ENCODE measurements at places on chromosomes 3 and 15.

DNA sequence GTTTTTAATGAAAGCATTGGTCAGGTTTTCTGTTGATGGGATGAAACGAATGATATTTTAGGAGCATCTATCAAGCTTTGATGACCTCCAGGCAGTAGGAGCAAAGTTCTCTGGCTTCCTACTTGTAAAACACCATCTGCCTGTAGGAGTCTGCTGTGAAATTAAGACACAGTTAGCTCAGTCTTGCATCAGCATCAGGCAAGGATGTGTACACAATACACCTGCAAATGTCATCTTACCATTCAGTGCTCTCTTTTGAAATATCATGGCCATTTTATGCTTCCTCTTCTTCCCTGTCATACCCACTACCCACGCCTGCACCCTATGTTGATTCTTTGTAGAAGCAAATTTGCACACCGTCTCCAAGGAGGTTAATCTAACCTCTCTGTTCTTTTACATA, 38.2 kb downstream of the B3GALNT1 start:
- no peak for DNase-seq

- DNase-seq: no peak
Observed at GRCh38 chr3:13338996-13339395, 81.1 kb downstream of the NUP210 start.

GRCh38 chr3:157782236-157782635, 279.0 kb upstream of the VEPH1 start:
- DNase-seq: no peak

DNA sequence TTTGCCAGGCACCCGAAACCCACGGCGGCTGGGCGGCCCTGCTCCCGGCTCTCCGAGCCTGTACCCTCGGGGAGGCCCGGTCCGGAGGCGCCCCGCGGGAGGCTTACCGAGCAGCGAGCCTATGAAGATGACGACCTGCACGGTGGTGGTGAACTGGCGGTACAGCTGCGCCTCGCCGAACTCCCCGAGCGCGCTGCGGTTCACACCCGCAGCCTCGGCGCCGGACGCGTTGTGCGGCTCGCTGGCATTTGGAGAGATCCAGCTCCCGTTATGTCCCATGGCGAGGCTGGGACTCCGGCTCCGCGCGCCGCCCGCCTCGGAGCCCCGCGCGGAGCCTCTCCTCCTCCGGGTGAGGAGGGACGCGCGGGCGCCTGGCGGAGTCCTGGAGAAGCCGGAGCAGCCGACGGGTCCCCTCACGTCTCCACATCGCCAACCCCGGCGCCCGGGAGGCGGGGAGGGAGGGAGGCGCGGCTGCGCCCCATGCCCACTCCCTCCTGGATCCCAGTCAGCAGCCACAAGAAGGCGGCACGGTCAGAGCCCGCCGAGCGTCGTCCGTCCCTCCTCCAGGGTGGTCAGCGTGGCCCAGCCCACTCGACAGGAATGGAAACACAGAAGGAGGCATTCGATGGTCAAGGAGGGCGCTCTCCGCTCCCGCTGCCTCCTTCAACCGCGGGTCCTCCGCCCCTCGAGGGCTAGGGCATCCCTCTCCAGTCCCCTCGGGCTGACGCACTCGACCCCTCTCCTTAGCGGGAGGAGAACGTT, at the start of gene GPR176:
TSS of gene GPR176 (minus strand) at position 519 of the 762 bp plus-strand sequence. CDS start at position 279, 240 bp downstream.
- no peak for DNase-seq

- DNase-seq: no peak
Observed at GRCh38 chr3:32146746-32147211, 40.4 kb downstream of the GPD1L start.

DNA sequence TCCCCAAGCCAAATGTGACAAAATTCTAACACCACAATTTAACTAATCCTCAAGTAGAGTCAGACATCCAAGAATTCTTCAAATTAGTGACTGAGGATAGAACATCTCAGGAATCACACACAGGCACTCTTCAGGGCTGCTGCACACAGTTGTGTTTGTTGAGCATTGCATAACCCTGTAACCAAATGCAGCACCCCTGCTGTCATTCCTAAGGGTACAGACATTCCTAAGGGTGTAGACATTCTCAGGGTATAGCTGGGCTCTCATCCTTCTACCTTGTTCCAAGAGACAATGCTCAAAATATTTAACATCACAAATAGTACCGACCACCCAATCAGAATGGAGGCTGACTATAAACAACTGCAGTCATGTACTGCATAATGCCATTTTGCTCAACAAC, 107.1 kb upstream of the UBE2E2 start:
- no peak for DNase-seq

GRCh38 chr3:8899876-8900460, 63.3 kb downstream of the RAD18 start:
- no peak for DNase-seq

GRCh38 chr3:184377882-184378445, at the start of gene THPO:
THPO (minus strand) TSS chr3:184378207; CDS start chr3:184376259, 1,948 bp downstream.
- no peak for DNase-seq

DNA sequence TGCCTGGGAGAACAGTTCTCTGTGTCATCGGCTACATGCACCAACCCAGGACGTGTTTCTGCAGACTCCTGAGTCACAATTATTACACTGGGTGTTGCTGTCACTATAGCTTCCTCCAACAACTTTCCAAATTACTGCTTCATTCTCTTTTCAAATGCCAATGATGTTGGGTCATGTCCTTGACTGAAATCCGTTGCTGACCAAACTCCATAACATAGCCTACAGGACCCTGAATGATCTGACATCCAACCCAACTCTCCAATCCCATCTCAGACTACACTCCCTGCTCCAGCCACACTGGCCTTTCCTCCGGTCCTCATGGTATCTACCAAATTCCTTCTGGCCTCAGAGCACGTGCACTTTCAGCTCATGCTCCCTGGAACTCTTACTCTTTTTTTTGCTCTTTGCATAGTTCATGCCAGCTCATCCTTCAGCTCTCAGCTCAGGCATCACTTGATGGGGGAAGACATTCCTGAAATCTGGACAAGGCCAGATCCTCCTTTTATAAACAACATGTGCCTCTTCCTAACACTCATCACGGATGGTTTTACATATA, 108.8 kb upstream of the PTPRG start:
- DNase-seq: no peak

DNA sequence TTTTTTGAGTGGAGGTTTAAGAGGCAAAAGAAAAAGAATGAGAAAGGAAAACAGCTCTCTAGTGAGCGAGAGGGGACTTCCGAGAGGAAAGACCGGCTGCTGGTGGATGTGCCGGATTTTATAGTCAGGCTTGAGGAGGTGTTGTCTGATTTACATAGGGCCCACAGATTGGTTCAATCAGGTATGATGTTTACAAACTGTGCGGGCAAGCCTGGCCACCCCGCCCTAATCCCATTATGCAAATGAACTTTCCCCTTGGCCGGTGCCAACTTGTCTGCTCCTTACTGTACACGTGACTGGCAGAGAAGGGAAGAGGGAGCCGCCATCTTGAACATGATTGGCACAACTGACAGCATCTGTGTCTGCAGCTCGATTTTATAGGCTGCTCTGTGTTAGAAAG, 44.7 kb downstream of the FAM43A start:
- DNase-seq: no peak

- DNase-seq: no peak
Observed at GRCh38 chr3:69443457-69443920, 57.6 kb upstream of the FRMD4B start.

DNA sequence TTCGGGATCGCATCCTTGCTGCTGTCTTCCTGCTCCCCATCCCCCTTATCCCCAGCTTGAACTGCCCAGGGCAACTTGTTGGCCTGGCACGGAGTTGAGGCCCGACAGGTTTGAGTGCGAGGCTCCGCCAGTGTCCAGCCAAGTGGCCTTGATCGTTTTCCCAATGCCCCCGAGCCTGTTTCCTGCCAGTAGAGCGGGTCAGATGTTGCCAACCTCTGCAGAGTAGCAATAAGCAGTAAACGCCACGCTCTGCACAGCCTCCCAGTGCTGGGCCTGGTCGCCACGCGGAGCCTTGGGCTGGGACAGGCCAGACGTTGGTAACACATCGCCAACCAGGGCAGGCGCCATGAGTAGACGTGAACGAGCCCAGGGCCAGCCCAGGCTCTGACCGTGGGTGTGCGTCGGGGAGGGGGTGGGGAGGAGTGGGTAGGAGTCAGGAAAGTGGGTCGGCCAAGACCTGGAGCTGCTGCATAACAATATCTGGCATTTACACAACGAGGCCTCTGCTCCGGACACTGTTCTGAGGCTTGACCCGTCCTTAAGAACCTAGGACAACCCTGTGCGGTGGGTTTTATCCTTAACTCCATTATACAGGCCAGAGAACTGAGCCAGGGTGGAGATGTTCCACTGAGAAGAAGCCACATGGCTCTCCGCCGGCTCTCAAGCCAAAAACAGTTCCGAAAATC, 444 bp upstream of the ABHD14A start:
- no peak for DNase-seq

DNA sequence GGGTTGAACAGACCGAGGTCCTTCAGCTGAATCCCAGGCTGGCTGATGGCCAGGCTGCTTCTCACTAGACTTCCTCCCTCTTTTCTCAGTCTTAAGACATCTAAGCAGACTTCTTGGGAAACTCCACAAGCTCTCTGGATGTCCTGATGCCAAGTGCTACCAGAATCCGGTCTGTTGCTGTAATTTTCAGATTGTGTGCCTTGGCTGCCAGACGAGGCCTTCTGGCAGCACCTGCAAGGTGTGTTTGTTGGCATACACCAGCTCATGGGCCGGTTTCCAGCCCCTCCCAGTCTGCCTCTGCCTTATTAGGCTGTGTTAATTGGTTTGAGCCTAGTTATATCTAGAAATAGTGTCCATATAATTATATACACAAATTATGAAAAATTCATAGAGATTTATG, 120.6 kb downstream of the TNIK start:
- no peak for DNase-seq

GRCh38 chr15:92924216-92924615, 24.1 kb downstream of the CHD2 start:
- DNase-seq: no peak

- no peak for DNase-seq
Observed at GRCh38 chr15:90869140-90869541, 753 bp downstream of the FURIN start.

GRCh38 chr15:41689083-41689482, 28.9 kb downstream of the MGA start:
- DNase-seq: no peak

DNA sequence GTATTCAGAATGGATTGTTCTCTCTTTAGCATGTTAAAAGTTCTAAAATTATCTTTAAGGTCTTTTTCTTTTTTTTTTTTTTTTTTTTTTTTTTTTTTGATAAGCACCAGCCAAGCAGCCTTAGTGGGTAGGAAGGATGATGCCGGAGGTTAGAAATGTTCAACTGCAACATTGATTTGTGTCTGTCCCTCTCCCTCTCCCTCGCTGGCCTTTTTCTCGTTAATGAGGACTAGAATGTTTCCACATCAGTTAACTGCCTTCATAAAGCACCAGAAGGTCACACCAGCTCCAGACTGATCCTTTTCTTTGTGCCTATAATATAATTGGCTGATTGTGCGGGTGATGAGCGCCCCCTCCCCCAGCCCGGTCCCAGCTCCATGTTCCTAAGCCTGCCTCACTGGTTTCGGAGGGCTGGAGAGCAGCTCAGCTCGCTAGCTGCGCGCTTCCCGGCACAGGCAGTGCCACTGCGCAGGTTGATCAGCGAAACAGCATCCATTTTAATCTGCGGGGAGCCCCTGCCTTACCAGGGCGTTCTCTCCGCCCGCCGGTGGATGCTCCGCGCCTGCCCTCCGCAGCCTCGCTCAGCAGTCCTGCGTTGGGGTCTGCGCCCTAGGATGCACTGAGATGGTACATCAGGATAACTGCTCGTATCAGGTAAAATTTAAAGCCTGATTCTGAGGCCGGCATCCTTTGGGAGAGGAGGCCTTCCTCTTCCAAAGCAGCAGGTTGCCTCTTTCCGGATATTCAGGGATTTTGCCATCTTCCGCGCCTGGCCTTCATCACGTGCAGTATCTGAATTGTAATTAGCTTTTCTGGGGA, 148.9 kb upstream of the IL12A start:
- DNase-seq: peak; percentile 8

GRCh38 chr15:78148392-78149067, 632 bp upstream of the IDH3A start:
- no peak for DNase-seq

- no peak for DNase-seq
Observed at GRCh38 chr15:101731746-101732145, 7.5 kb upstream of the TARS3 start.

DNA sequence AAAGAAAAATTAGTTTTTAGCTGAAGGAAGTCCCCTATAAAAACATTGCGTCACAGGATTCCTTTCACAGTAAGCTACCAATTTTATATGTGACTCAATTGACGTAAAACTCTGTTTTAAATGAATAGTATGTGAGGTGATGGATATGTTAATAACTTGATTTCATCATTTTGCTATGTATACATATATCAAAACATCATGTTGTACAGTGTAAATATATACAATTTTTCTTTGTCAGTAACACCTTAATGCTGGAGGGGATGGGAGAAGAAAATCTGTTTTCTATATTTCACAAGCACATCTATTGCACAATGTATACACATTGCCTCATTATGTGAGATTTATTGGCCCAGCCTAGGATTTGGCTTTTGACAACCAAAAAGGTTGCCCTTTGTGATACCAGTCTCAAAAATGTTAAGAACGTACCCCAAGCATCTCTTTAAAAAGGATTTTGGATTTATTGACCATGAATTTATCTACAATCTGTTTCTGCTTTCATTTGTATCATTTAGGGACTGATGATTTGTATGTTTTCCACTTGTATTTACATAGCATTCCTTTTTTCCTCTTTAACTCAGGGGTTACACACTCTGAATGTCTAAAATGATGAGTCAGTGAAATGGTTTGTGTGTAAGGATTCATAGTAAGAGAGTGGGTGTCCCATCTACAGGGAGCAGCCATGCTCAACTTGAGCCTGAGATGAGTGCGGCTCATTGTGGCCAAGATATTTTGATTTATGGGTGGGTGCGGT, 62.6 kb downstream of the CRTC3 start:
- no peak for DNase-seq

GRCh38 chr3:174614036-174614435, 245.1 kb upstream of the NAALADL2 start:
- no peak for DNase-seq

- DNase-seq: no peak
Observed at GRCh38 chr3:71128961-71129360, 454.6 kb downstream of the FOXP1 start.

DNA sequence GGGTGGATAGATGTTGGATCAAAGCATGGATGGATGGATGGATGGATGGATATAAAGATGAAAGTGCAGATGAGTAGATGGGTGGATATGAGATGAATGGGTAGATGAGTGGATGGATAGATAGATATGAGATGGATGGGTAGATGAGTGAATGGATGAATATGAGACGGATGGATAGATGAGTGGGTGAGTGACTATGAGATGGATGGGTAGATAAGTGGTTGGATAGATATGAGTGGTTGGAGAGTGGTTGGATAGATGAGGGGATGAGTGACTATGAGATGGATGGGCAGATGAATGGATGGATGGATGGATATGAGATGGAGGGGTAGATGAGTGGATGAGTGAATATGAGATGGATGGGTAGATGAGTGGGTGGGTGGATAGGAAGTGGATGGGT, 204.6 kb upstream of the TLE3 start:
- no peak for DNase-seq
